Activated CD4-positive, alpha-beta T cell treated with anti-CD3 and anti-CD28 coated beads, Interleukin-10, Interleukin-2, amounts not matched to agents 100 ng/mL and 50 ng/mL, durations not matched to agents 16 hours and 8 hours (primary cell): ENCODE measurements at places on chromosomes 12 and 14.

DNA sequence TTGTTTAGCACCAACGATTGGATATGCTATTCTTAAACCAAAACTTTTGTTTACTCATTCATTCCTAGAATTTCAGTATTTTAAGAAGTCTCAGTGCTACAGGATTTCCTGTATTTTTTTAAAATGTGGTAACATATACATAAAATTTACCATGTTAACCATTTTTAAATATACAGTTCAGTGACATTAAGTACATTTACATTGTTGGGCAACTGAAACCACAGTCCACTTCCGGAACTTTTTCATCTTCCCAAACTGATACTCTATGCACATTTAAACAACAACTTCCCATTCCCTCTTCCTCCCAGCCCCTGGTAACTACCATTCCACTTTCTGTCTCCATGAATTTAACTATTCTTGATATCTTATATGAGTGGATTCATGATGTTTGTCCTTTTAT is 30.3 kb downstream of the PDE3A start:
- DNase-seq, result no peak

GRCh38 chr12:92400006-92400405 is 254.4 kb upstream of the BTG1 start:
- peak; percentile 36 for DNase-seq

DNA sequence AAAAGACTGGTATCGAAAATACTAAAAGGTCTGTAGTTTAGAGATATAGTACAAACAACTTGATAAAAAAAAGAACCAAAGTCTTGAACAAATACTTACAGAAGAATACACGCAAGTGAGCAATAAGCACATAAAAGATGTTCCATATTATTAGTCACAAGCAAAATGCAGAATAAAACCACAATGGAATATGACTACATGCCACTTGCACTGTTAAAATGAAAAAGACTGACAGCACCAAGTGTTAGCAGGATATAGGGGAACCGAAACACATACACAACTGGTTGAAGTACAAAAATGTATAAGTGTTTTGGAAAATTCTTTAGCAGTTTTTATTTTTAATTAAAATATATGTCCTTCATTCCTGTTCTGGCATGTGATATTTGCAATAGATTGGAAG is 3.6 kb downstream of the CLEC2A start:
- peak; percentile 7 for DNase-seq

DNA sequence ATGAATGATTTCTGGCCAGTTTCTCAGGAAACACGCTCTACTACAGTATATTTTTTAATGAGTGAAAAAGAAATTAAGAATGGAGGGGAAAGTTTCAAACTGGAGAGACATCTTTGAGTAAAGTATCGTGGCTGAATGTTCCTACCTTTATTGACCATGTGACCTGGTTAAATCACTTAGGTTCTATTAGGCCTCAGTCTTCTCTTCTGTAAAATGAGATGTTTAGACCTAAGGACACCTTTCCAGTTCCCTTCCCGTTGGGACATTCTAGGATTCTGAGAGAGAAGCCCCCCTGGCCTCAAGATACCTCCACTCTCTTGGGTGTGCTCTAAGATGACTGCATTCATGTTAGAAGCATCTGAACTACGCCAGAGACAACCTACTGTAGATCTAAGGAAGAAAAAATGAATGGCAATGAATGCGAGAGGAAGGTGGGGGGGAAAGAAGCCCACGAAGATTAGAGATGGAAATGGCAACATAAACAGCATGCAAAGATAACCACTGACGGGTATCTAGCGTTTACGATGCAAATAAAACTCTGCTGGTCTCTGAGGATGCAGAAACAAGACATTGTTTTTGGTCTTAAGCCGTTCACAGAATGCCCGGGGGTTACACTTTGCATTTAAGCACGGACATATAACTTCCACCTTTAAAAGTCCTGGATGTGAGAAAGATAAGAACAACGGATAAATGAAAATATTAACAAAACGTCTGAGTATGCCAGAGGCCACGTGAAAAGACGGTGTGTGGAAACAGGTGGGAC is 599 bp upstream of the CPSF6 start:
- no peak for DNase-seq

GRCh38 chr12:47841910-47842309 is 22.2 kb upstream of the HDAC7 start:
- DNase-seq, result no peak

DNA sequence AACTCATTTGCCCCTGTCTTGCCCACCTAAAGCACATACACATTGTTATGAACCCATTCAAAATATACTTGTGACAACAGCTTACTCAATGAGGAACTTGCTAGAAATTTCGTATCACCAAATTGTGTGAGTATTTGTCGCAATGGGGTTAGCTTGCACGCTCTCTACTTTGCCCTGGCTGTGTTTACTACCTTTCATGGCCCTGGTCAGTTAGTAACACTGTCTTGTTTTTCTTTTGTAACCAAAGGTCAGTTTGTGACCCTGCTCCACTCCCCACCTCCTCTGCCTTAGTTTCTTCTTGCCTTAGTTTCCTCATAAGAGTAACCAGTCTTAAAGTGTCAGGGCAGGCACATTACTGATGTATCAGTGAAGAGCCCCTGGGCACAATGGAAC is 205.8 kb upstream of the EEA1 start:
- no peak for DNase-seq

DNA sequence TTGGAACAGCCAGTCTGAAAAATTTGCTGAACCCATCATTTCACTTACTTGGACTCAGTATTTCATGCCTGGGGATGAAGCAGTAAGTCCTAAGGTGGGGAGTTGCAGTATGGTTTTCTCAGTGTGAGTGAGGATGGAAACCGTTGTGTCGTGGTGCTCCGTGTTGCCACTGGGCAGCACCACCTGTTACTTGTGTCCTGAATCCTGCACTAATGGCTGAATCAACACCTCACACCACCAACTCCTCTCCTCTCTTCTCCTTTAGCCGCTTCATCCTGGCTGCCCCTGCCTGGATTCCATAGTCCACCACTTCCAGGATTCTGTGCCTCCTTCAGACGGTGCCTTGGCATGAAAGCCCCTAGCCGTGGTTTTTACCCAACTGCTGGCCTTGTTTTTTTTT is 3.0 kb upstream of the EP400 start:
- no peak for DNase-seq

GRCh38 chr14:63766611-63767010 is 38.7 kb upstream of the SGPP1 start:
- DNase-seq, result no peak
